BJ (cell line): ENCODE measurements at places on chromosomes 7 and 10.

- no peak for DNase-seq
These were observed 489.2 kb upstream of the ZMIZ1 start for GRCh38 chr10:78579576-78579975.

DNA sequence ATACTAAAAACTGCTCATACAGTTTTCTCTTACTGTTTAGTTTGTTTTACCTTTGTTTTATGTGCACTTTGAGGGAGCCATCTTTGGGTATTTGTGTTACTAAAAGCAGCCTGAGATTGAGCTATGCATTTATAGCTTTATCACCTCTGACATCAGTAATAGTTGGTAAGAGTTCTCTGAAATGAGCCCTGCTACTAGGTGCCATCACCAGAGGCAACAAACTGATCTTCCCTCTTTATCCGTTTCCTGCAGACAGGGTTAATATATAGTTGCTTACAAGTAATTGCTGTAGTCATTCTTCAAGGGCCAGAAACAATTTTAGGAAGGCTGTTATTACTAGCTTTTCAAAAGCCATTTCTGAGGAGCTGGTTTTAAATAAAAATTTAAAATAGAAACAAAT is 49.1 kb downstream of the KIF20B start:
- DNase-seq: no peak

DNA sequence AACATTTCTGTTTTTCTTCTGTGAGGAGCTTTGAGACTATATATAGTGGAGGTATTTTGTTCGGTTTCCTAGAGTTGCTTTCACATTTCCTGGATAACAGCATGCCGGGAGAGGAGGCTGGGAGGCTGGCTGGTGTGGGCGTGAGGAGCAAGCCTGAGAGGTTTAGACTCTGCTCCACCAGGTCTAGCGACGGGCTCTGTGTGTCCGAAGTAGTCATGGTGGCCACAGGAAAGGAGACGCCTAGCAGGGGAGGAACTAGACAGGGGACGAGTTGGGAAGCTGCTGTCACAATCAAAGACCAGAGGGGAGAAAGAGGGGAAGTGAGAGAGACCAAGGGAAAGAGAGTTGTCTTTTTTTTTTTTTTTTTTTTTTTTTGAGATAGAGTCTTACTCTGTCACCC is 19.6 kb downstream of the PTPRE start:
- no peak for DNase-seq

DNA sequence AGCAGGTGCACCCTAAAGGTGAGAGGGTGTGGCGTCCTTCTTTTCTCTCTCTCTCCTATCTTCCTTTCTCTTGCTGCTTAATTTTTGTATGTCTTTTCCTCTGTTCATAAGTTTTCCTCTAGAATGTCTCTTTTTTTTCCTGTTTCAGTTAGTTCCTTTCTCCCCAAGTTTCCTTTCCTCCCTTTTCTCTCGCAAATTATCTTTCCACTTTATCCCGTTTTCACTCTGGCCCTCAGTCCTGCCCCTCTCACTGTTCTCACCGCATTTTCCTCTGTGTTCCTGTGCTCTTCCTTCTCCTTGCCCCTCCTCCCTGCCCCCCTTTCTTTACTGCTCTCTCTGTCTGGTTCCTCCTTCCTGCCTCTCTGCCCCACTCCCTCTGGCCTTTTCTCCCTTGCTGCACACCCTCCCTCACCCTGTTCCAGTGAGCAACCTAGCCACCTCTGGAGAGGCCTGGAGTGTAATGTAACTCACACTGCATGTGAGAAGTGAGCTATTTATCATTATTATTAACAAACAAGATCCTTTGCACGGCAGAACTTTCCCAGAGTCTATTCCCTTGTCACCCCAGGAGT is 158.5 kb downstream of the C10orf105 start:
- no peak for DNase-seq

- DNase-seq: no peak
These were observed 634.2 kb upstream of the AUTS2 start for GRCh38 chr7:68964060-68964459.

- DNase-seq: no peak
These were observed 319.5 kb downstream of the PLXNA4 start for GRCh38 chr7:132256721-132257212.

DNA sequence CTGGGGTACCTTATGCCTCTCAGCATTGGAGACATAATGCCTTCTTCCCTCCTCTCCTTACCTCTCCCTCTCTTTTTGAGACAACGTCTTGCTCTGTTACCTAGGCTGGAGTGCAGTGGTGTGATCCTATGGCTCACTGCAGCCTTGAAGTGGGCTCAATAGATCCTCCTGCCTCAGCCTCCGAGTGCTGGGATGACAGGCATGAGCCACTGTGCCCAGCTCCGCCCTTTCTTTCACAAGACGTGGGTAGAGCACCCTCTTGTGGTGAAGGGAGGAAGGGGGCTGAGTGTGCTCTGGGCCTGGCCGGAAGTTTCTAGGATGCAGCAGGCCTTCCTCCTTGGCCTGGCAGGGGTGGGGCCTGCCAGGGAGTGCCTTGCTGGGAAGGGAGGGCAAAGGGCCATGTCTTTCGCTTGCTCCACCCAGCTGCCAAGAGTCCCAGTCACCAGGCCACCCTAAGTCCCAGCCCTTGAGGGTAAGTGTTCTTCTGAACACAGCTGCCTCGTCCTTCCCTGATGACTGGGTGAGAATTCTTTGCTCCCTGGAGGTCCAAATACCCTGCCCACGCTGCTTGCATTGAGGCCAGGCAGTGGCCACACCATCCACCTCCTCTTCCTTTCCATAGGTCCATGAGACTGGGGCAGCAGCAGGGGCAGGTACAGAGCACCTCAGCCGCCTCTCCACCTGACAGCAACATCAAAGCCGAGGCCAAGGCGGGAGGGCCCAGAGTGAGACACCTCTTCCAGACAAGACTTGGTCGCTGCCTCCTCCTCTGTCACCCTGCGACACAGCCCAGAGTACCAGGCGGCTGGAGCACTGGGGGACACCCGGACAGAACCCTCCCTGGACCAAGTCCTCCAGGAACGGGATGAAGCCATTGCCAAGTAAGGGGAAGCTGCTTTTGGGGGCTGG is 3.7 kb downstream of the ABHD11 start:
- peak; percentile 52 for DNase-seq

- no peak for DNase-seq
These were observed 868.1 kb downstream of the LRMDA start for GRCh38 chr10:76299501-76299900.

DNA sequence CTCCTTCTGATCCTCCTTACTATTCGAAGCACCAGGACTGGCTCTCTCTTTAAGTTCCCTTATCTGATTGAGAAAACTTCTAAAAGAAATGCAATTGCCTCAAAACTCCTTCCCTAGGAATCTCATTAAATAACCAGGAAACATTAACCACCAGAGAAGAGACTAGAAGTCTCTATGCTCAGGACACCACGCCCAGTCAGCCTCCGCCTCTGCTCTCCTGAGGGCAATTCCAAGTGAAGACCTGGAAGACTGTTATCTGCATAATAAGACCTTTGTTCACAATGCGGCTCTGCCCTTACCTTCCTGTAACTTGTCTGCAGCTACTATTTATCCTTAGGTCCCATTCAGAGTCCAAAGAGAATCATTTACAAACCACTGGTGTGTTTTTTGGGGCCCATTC is 78.8 kb downstream of the ELMO1 start:
- DNase-seq: no peak

DNA sequence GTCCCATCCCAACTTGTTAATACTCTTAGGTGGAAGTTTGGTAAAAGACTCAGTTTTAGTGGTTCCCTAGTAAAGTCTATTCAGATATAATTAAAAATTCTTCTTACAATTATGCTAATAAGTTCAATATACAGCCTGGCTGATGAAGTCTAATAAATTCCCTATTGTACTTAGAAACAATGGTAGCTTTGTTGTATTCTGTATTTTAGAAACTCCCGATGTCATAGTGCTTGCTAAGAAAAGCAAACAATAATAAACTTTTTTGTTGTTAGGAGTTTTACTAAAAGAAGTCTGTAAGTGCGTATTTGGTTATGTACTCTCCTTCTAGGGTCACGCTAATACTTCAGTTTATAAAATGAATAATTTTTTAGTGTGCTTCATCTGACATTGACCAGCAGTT is 206.8 kb downstream of the VTI1A start:
- DNase-seq: no peak

GRCh38 chr10:132383751-132384196 is 13.2 kb upstream of the PWWP2B start:
- no peak for DNase-seq

DNA sequence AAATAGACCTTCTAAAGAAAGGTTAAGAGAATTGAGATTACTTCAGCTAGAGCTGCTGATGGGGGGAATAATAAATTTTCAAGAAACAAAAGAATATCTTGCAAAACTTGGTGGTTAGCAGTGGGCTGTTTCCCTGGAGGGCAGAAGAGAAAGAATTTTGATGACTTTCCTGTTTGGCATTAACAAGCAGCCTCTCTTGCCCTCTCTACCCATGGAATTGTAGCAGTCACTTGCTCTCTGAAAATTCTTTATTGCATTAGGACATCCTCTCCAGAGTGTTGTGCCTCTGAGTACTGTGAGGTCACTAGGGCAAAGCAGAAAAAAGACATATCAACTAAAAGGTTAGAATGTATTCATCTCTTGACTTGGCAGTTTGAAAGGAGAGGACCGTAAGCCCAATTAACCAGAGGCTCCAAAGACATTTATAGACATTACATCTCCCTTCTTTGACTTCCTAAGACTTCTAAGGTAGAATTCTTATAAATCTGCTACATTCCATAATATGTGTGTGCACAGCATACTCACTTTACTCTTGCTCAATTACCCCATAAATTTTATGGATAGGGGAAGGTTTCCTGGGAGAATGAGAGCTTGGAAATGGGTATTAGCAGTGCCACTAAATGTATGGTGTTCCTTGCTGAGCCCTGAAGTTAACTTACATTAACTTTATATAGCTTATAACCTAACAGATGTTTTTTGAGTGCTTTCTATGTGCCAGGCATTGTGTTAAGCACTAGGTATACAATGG is 215.3 kb downstream of the KIF20B start:
- DNase-seq: peak; percentile 75

DNA sequence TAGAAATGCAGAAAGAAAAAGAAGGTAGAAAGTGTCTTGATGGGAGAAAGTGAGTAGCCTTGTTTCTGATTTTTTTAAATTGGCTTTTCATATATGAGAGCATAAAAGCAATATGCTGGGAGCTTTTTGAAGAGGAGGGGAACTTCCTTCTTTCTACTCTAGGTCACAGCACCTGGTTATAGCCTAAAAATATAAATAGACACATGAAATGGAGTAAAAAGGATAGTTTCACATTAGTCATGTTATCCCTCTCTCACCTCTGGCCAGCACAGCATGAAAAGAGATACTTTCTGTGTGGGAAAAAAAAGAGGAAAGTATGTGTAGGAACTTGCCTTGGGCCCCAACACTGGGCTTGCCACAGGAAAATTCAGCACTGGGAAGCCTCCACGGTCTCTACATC is 292.2 kb upstream of the ZWINT start:
- no peak for DNase-seq

GRCh38 chr10:102147561-102147960 is 4.6 kb upstream of the NOLC1 start:
- no peak for DNase-seq

GRCh38 chr7:22452142-22452959 is 47.6 kb downstream of the STEAP1B start:
- DNase-seq: no peak

DNA sequence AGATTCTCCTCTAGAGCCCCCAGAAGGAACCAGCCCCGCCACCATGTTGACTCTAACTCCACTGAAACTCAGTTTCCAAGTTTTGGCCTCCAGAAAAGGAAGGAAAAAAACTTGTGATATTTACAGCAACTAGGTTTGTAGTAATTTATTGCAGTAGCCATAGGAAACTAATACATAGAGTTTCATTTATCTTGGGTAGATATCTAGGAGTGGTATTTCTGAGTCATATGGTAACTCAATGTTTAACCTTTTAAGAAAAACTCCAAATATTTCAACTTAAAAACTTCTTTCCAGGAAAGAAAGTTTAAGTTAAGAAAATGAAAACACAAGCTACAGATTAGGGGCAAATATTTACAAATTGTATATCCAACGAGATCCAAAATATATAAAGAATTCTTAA is 576.7 kb downstream of the KCNMA1 start:
- no peak for DNase-seq

- no peak for DNase-seq
These were observed 694.1 kb downstream of the SUGCT start for GRCh38 chr7:40828686-40829600.

- no peak for DNase-seq
These were observed 29.7 kb downstream of the TRIM8 start for GRCh38 chr10:102673819-102674511.

GRCh38 chr10:125396676-125397075 is 236.3 kb upstream of the CTBP2 start:
- peak; percentile 55 for DNase-seq

DNA sequence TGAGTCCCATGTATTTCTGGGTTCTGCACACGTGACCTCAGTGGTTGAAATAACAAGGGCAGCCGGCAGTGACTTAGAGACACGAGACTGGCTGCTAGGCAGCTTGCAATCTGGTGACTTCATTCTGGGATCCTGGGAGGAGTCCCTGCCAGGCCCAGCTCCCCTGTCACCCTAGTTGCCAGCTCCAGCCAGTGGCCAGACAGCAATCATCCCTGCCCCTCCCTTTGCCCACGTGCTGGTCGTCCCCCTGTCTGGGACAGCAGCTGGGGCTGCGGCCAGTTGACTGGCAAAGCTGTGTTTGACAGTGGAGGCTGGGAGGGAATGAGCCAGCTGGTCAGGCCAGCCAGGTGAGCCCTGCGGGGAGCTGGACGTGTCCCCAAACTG is 30.0 kb downstream of the ADGRA1 start:
- no peak for DNase-seq

DNA sequence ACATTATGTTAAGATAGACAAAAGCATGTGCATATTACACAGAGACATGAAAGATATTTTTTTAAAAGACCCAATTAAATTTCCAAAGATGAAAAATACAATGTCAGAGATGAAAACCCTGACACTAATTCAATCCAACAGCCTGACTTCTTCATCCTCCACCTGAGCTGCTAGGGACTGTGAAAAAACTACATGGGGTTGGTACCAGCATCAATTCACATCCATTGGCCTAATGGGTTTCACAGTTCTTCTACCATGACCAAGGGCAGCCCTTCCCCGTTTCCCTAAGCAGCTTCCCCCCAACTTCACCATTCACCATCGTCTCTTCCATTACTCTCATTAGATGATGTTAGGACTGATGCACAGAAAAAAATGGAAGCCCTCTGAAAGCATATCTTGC is 37.4 kb upstream of the CDCA7L start:
- DNase-seq: no peak

- no peak for DNase-seq
These were observed 156.3 kb upstream of the KMT2E start for GRCh38 chr7:104857458-104858425.

DNA sequence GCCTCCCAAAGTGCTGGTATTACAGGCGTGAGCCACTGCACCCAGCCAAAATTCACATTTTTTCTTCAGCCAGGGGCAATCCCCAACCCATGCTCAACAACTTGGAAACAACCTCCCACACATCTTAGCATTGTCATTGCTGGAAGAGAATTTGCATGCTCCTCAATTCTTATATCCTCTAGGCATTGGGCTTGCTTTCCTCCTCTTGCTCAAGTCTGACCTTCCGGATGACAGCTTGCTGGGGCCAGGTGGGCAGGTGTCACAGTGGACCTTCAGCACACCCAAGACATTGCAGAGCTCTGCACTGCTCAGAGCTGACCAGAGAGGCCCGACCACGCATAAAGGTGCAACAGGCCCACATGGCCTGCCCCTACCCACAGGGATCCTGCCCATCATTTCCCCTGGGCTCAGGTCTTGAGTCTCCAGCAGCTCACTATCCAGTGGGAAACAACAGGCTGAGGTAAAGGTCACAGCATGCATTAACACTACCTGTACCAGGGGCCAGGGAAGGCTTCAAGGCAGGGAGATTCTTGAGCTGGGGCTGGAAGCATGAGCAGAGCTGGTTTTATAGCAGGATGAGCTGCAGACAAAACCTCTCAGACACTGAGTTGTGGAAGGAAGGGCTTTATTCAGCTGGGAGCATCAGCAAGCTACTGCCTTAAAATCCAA is 6.8 kb upstream of the GPR15LG start:
- DNase-seq: no peak
